ENCODE measurements at places on chromosomes 7 and 10.
A peak's percentile ranks its signal among the peaks of the same experiment; 100 is the strongest.

- no peak for DNase-seq
Observed at GRCh38 chr7:157738066-157738460, 401.3 kb downstream of the DNAJB6 start.

DNA sequence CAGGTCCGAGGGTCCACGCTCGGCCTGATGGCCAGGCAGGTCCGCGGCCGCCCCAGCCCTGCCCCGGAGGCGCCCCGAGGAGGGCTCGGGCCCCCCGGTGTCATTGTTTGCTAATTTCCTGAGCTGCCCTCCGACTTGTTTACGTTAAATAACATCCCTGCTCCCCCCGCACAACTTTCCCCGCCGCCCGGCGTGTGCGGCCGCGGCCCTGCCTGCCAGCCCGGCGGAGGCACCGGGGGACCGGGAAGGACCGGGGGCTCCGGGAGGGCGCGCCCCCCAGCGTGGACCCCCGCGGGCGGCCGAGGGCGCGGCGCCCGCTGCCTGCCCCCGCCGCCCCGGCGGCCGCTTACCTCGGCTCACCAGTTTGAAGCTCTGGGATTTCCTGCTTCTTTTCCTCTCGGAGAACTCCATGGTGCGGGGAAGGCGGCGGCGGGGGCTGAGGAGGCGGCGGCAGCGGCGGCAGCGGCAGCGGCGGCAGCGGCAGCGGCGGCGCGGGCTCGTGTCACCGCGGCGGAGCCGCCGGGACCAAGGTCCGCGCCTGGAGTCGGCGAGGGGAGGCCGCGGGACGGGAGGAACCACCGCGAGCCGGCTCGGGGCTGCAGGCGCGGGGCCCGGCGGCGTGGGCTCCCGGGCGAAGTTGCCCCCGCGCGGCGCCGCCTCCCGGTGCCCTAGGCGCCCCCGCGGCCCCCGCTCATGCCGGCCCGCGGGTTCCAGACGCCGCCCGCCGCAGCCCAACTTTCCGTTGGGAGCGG lies 515 bp downstream of the BEND7 start:
- no peak for DNase-seq

- no peak for DNase-seq
Observed at GRCh38 chr7:103141753-103142404, 7.0 kb downstream of the NAPEPLD start.

DNA sequence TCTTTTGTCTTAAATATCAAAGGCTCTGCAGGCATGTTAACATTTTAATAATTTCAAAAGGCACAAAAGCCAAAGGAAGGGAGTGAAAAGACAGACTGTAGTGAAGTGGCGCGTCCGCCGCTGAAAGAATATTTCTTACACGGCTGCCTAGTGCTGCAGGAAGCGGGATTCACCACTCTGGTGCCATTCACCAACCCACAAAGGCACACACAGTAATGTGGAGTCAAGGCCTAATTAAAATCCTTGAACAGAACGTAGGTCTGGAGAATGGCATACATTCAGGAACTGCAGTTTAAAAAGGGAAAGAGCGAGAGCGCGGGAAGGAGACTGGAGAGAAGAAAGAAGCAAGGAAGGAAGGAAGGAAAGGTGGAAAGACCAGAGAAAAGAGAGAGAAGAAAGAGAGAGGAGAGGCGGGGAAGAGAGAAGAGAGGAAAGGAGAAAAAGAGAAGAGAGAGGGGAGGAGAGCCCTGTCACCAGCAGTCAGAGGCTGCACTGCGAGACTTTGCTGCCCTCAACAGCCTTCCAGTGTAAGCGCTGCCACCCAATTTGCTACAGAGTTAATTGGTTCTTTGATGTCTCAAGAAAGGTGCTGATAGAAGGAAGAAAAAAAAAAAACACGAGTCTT lies 554.0 kb downstream of the MDFIC start:
- DNase-seq = no peak

DNA sequence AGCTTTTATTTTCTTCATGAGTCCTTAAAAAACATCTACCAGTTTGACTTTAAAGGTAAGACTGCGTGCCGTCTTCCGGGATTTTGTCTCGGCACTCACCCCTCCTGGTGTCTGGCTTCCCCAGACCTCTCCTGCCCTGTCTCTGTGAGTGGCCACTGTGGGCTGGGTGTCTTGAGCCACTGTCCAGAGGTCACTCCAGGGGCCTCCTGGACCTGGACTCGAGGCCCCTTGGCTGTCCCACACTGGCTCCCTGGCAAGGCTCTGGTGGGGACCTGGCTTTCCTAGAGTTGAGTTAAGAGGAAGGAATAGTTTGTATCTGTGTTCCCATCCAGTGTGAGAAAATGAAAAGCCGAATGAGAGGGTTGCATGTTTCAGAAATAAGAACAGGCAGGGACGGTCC lies 95.5 kb downstream of the NKX6-2 start:
- no peak for DNase-seq

GRCh38 chr7:14389181-14389591 lies 399.7 kb upstream of the ETV1 start:
- DNase-seq = no peak

DNA sequence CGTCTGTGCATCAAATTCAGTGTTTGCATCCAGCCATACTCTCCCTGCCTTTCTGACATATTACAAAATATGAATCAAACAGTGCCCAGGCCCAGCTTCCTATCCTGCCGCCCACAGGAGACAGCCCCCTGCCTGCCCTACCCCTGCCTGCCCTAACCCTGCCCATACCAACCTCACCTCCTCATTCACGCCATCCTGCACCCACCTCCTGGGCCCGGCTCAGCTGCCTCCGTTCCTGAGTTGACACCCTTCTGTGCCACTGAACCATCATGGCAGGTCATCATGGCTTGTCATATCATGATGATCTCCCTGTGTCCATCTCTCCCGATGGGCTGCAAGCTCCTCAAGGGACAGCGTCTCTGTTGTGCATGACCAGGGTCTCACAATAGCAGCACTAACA lies 72.3 kb downstream of the TNS3 start:
- no peak for DNase-seq

DNA sequence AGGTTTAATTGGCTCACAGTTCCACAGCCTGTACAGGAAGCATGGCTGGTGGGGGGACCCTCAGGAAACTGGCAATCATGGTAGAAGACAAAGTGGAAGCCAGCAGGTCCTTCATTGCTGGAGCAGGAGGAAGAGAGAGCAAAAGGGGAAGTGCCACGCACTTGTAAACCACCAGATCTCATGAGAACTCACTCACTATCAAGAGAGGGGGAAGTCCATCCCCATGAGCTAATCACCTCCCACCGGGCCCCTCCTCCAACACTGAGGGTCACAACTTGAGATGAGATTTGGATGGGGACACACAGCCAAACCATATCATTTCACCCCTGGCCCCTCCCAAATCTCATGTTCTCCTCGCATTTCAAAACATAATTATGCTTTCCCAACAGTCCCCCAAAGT lies 171.9 kb upstream of the CACNA2D1 start:
- DNase-seq = no peak

GRCh38 chr7:42029405-42029804 lies 207.6 kb downstream of the GLI3 start:
- DNase-seq = no peak

- DNase-seq = peak; percentile 8
Observed at GRCh38 chr10:78342827-78343653, 309.4 kb downstream of the RPS24 start.

- DNase-seq = peak; percentile 43
Observed at GRCh38 chr10:24503461-24504320, 220.0 kb downstream of the ARHGAP21 start.

GRCh38 chr10:62000037-62000603 lies 98.6 kb downstream of the ARID5B start:
- no peak for DNase-seq

GRCh38 chr7:142787783-142788182 lies 17.0 kb downstream of the PRSS2 start:
- DNase-seq = no peak

GRCh38 chr10:124291001-124291701 lies 127.6 kb downstream of the OAT start:
- no peak for DNase-seq

GRCh38 chr10:62108759-62109586 lies 159.7 kb downstream of the RTKN2 start:
- DNase-seq = no peak

DNA sequence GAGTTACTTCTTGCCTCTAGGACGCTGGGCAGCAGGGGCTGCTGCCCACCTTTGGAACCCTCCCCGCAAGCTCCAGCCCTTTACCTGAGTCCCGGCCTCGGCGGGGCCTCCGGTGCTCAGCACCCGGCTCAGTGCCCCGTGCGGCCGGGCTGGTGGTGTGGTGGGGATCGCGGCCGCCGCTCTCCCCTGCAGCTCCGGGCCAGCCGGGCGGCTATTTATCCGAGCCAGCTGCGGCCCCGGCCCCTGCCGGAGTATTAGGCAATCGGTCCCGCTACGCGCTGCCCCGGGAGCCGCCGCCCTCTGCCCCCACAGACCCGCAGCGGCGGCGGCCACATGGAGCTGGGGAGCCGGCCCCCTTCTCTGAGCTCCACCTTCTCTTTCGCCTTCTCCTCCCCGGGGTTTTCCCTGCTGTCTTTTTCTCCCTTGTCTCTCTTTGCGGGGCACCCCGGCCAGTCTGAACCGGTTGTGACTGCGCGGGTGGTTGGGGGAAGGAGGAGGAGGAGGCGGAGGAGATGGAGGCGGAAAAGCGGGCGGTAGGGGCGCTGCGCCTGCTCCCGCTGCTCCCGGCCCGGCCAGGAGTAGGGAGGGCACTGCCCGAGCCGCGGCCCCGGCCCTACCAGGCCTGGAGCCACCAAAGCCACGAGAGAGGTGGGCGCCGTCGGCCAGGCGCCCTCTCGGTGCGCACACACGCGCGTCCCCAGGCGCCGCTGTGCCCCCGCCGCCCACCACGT lies at the start of gene SLC16A9:
SLC16A9 (minus strand) TSS at position 456 of the 731 bp plus-strand sequence. CDS start 25,559 bp downstream, outside the sequence.
- DNase-seq = peak; percentile 68

DNA sequence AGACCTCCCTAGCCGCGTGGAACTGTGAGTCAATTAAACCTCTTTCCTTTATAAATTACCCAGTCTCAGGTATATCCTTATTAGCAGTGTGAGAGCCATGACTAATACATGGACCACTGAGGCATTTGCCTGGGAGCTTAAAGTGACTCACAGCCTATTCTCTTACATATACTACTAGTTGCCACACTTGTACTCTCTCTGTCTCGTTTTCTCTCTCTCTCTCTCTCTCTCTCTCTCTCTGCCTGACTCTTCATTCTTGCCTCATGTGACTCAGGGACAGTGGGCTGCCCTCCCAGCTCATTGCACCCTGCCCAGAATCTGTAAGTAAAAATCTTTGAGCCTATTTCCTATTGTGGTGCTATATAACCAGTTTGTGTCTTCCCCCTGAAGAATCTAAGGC lies 238.5 kb upstream of the MAGI2 start:
- DNase-seq = no peak

- DNase-seq = no peak
Observed at GRCh38 chr7:96591159-96591899, 118.3 kb downstream of the SEM1 start.

GRCh38 chr7:40810274-40810673 lies 675.5 kb downstream of the SUGCT start:
- DNase-seq = no peak

- no peak for DNase-seq
Observed at GRCh38 chr7:20301311-20301939, 29.3 kb upstream of the ITGB8 start.

DNA sequence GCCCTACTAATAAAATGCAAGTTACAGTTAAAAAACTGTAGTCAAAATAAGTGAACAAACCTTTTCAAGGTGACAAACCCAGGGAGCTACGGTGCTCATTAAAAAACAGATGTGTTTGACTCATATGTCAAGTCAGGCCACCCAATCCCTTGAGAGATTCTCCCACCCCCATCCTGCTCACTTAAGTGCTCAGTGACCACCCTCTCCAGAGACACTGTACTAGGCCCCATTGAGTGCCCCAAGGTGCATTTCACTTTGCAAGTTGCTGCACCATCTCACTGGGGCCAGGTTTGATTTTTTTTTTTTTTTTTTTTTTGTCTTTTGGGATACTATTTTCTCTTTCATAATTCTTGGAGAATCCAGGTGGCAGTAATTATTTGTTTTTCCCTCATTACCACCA lies 1.9 kb downstream of the ERV3-1 start:
- no peak for DNase-seq

DNA sequence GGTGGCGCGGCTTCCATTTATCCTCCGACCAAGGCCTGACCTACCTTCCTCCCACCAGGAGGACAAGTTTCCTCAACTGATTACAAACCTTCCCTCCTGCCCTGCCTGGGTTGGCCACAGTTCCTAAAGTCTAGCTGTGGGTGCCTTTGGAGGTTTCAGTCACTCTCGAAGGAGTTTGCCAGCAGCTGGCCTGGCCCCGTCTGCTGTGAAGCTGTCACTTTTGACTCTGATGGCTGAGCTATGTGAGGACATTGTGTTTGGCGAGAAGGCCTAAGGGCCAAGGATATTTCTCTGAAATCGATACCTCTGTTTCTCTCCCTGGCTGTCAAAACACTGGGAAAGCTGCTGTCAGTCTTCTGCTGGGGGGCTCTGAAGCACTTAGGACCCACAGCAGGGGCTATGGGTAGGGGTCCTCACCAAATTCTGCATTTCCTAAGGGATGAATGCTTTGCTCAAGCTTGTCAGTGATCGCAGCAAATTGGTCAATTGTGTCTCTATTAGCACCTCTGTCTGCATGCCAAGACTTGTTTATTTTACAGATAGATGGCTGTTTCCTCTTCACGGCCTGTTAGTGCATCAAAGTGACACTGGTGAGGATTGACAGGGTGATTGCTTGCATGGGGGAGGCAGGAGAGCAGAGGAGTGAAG lies 31.9 kb upstream of the SAMD8 start:
- no peak for DNase-seq

- DNase-seq = no peak
Observed at GRCh38 chr10:14621037-14621436, 153.7 kb downstream of the FAM107B start.

- no peak for DNase-seq
Observed at GRCh38 chr10:1932692-1933094, 195.4 kb upstream of the ADARB2 start.

DNA sequence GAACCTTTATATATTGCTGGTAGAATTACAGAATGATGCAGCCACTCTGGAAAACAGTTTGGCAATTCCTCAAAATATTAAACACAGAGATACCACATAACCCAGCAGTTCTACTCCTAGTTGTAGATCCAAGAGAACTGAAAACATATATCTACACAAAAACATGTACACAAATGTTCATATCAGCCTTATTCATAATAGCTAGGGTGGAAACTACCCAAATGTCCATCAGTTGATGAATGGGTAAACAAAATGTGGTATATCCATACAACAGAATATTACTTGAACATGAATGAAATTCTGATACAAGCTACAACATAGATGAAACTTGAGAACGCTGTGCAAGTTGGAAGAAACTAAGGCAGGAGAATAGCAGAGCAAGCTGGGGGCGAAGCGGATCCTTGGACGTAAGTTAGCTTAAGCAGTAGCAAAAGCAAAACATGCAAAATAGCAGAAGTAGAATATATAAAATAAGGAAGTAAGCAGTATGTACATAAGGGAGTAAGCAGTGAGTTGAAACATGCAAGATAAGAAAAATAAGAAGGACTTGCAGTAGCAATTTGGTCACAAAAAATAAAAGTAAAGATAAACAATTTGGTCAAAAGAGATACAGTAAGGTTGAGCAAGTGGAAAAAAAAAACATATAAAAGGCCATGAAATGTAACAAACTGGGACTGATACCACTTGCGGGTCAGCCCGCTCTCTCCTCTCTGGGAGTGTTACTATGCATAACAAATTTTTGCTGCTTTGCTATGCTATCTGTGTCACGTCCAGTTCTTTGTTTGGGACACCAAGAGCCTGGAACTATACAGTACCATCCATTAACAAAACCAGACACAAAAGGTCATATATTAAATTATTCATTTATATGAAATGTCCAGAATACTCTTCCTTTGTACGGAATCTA lies 18.0 kb upstream of the HILPDA start:
- no peak for DNase-seq

Measured in stimulated activated CD4-positive, alpha-beta T cell treated with anti-CD3 and anti-CD28 coated beads, Interleukin-2, amount 100 ng/mL, for 24 hours (primary cell).